ENCODE measurements at places on chromosomes 5 and 9.
A peak's percentile ranks its signal among the peaks of the same experiment; 100 is the strongest.

DNA sequence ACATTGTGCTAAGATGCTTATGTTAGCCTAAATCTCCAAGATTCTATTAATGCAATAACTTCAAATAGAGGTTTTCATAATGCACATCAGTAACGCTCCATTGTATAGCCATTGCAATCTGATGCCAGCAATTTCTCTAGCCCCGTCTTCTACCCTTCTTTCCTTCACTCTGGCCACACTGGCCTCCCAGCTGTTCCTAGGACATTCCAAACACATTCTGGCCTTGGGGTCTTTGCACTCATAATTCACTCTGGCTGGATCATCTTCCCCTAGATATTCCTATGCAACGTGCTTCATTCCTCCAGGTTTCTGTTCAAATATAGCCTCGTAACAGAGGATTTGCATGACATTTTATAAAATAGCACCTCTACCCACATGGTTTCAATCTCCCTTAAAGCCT, 23.3 kb downstream of the FAM81B start:
- DNase-seq, result no peak

- DNase-seq, result no peak
These were observed 88.5 kb downstream of the FAM174A start for GRCh38 chr5:100623719-100624118.

DNA sequence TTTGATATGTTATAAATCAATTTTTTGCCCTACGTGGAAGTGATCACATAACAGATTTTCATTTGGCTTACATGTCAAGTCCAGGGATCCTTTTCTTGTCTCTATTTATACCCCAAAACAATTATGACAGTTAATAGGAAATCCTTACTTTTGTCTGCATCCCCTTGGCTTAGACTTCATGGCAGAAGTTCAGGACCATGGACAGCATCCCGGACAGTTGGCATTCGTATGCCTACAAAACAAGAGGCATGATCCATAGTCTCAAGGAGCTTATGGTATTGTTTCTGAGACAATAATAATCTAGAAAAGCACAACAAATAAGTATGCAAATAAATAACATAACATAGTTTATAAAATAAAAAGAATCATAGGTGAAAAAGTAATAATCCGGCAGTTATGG, 214.3 kb upstream of the GRIA1 start:
- peak; percentile 82 for DNase-seq

- no peak for DNase-seq
These were observed 109.6 kb upstream of the SLCO6A1 start for GRCh38 chr5:102608414-102608813.

GRCh38 chr5:43193894-43194265, 1.9 kb downstream of the NIM1K start:
- DNase-seq, result peak; percentile 30

GRCh38 chr5:90940227-90940995, 381.8 kb downstream of the ADGRV1 start:
- DNase-seq, result peak; percentile 74

DNA sequence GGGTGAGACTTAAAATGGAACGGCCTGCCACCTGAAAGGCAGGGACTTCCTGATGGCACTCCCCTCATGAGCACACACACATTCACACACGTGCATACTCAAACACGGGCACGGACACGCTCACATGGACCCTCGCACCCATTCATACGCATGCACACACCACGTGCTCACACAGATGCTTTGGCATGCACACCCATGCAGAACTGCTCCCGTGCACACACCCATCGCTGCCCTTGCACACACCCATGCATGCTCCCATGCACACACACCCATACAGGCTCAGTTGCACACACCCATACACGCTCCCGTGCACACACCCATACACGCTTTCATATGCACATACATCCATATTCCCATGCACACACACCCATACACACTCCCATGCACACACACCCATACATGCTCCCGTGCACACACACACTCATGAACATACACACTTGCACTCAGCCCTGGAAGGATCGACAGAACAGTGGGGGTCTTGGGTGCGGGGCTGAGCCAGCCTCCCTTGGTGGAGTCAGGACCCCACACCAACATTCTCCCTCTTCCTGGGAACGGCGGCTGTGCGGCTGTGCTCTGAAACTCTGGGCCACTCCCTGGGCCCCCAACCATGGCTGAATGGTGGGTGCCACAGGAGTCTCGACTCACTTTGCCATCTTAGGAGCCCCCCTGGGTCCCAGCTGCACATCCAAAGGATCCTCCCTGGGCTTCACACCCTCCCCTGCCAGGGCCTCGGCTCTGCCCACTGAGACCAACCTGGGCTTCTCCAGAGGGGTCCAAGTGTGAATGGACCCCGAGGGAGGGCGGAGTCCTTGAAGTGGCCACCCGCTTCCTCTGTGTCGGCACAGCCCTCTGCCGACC, 115.2 kb downstream of the RXRA start:
- no peak for DNase-seq

- DNase-seq, result no peak
These were observed 216.9 kb downstream of the AUH start for GRCh38 chr9:91144769-91145168.

- no peak for DNase-seq
These were observed 12.6 kb downstream of the ERP44 start for GRCh38 chr9:100086097-100086635.

GRCh38 chr5:113451797-113452196, 17.0 kb upstream of the TSSK1B start:
- DNase-seq, result no peak

- DNase-seq, result no peak
These were observed 5.6 kb upstream of the GZMA start for GRCh38 chr5:55096861-55097260.

GRCh38 chr5:172313915-172314314, 30.4 kb upstream of the UBTD2 start:
- no peak for DNase-seq

DNA sequence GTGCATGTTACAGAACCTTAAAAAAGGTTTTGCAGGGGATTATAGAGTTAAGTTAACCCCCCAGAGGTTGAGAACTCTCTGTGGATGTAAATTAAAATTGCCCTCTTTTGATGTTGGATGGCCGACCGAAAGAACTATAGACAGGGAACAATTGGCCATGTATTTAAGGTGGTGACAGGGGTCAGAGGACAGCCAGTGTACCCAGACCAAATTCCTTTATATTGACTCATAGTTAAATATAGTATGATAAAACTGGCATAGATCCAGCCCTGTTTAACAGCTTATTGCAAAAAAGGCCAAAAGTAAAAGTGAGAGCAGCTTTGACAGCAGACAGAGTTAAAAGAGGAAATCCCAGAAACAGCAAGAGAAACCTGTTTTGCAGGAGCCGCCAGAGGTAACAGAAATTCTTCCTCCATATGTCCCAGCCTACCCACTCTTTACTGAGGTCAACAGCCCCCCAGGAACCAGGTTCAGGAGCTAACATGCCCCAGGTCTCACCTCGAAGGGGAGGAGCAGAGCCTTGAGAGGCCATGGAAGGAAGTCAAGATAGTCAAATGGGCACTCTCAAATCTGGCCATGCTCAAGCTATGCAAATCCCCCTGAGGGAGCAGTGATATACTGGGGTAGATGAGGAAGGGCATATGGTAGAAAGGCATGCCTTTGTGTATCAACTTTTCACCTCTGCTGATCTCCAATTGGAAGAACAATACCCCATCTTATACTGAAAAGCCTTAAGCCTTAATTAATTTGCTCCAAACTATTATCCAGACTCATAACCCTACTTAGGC, 156.4 kb upstream of the COX7C start:
- no peak for DNase-seq

DNA sequence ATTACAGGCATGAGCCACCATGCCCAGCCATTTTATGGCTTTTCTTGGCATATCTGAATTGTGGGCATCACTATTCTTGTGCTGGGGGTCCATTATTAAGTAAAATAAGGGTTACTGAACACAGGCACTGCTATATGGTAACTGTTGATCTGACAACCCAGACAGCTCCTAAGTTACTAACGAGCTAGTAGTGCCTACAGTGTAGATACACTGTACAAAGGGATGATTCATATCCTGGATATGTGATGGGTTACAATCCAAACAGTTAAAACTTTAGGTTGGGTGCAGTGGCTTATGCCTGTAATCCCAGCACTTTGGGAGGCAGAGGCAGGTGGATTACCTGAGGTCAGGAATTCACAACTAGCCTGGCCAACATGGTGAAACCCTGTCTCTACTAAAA, 4.3 kb downstream of the CD14 start:
- DNase-seq, result no peak

DNA sequence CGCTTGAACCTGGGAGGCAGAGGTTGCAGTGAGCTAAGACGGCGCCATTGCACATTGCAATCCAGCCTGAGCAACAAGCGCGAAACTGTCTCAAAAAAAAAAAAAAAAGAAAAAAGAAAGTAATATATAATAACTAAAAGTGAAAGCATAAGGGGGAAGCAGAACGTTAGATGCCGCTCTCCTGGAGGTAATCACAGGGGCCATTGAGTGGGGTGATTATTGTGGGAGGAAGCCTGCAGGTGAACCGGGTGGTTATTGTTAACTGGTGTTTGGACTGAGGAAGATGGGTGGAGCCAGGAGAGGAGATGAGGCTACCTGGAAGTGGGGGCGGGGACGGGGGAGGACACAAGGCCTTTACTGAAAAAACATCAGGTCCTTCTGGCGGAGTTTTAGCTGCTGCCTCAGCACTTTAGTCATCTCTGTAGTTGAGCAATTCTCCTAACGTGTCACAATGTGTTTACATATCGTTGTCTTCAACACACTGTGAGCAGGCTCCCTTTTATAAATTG, 5.3 kb upstream of the TJP2 start:
- DNase-seq, result no peak

DNA sequence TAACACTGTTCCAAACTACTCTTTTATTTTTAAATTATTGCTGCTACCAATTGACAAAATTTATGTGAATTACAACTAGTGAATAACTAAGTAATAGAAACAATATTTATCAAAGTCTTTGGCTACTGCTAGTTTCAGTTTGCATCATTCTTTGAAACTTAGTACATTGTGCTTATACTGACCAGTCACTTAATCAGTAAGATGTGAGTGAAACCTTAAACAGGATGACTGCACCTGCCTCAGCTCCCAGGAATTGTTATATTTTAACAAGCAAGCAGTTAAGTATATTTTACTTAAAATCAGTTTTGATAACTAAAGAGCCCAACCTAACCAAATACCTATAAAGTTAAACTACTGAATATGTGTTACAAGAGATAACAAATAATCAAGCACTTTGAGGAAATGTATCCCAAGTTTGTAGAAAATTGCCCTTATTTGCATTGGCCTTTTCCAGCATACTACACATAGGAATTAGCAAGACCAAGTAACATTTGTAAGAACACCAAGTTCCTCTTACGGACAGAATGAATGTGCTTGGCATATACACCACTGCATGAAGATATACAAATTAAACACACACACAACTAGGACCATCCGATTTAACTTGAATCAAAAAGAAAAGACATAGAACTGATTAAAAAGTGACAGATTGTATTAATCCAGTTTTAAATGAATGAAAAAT, 545.5 kb upstream of the DAB2 start:
- DNase-seq, result no peak

Measured in neural progenitor cell (in vitro differentiated cells).